ENCODE measurements at places on chromosomes 1 and 21.

DNA sequence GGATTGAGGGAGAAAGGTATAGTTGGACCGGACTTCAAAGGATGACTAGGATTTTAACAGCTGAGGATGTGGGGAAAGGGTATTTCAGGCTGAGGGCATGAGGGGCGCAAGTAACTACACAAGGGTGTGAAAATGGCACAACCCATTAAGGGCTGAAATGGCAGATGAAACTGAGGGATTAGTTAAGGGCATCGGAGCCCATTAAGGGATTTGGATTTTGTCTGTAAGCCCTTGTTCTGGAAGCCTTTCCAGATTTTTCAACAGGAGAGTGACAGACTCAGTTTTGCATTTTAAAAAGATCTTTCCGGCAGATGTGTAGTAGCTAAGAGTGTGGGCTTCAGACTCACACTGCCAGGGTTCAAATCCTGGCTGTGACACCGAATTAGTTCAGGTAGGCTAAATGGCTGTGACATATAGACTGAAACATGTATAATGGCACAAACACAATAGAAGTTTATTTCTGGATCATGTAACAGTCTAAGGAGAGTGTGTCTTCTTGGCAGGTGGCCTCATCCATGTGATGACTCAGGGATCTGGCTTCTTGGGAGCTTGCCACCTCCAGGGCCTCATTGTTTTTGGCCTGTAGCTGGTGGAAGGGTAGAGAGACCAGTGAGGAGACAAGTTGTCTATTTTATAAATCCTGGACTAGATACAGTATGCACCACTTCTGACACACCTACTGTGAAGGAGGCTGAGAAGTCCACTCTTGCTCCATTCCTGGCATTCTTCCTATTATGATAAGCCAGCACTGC lies 49.6 kb downstream of the UBE2T start:
- DNase-seq = no peak

GRCh38 chr1:53314606-53315005 lies 13.3 kb downstream of the LRP8 start:
- DNase-seq = no peak

DNA sequence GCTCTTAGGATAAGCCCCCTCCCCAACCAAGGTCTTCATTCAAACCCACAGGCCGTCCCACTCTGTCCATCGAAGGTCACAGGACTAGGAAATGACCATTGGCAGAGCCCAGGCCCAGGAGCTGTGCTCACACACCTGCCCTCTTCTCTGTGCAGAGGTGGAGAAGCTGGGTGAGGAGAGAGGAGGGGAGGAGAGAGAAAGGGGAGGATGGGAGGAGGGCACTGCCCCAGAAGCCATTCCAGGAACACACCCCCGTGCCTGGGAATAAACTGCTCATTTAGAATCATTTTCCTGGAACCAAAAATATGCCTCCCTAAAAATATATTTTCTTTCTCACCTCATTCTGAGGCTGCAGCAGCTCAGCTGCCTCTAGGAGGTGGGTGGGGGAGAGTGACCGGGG lies 6.4 kb upstream of the SDC3 start:
- DNase-seq = no peak

DNA sequence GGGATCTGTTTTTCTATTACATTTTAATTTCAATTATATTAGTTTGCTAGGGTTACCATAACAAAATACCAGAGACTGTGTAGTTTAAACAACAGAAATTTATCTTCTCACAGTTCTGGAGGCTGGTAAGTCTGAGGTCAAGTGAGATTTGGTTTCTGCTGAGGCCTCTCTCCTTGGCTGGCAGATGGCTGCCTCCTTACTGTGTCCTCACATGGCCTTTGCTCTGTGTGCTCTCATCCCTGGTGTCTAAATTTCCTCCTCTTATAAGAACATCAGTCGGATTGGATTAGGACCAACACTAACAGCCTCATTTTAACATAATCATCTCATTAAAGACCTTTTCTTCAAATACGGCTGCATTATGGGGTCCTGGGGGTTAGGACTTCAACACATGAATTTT lies 195.2 kb upstream of the CHODL start:
- no peak for DNase-seq

GRCh38 chr1:116873680-116874271 lies 35.9 kb upstream of the PTGFRN start:
- no peak for DNase-seq

GRCh38 chr1:43048601-43049011 lies 89.9 kb upstream of the SLC2A1 start:
- no peak for DNase-seq

DNA sequence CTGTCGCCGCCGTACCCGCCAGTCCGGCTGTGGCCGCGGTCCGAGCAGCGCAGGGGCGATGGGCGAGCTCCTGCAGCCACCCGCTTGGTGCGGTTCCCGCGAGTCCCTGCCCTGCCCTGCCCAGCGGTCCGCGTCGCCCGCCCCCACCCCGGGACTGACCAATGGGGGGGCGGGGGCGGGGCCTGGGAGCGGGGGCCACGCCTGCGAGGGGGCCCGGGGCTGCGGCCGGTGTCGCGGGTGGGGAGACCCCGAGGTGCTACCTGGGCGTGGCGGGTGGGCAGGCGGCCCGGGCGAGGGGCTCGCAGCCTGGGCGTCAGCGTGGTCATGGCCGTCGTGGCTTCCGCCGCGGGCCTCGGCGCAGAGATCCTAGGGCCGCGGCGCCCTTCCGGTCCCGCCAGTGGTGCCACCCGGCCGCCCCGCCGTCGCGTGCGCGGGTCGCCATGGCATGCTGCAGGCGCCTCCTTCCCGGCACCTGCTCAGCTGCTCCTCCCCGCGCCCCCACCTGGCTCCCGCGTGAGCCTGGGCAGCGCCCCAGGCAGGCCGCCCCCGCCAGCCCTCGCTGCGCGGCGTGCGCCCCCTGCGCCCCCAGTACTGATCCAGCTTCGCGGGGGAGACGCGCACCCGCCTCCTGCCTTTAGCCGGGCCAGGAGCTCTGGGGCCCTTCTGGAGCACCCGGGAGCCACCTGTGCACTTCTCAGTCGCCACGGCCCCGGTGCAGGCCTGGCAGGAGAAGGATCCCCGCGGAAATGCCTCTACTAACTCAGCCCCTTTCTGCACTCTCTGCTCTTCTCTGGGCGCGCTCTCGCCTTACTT lies at the start of gene BMP8B:
TSS of gene BMP8B (minus strand) at position 108 of the 813 bp plus-strand sequence. CDS start 380 bp downstream, outside the sequence.
- DNase-seq = no peak
